ENCODE measurements at places on chromosomes 3 and 15.

GRCh38 chr3:67461667-67462142 lies 192.7 kb downstream of the SUCLG2 start:
- no peak for DNase-seq

DNA sequence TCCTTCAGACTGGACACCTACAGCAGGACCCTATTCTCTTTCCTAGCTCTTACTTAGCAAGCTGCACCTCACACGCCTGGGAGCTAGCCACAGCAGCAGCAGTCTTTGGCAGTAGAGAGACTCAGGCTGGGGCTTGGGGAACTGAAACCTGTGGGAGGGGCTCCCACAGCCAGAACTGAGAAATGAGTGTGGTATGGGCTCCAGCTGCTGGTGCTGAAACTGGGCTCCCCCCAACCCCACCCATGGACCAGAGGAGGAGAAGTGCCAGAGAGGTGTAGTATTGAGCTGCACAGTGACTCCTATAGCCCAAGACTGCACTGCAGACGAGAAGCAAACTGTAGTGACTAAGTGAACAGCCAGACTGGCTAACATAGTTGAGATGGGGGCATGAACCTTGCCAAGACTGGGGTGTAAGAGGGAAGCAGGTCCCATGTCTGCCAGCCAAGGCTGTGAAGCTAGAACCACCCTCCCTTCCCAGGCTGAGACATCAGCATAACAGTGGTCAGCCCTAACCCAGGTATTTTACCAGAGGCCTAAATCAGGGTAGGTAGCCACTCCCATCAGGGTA lies 62.5 kb downstream of the MYO5A start:
- no peak for DNase-seq

- DNase-seq, result no peak
These were observed 516.7 kb downstream of the FOXP1 start for GRCh38 chr3:71066849-71067261.

DNA sequence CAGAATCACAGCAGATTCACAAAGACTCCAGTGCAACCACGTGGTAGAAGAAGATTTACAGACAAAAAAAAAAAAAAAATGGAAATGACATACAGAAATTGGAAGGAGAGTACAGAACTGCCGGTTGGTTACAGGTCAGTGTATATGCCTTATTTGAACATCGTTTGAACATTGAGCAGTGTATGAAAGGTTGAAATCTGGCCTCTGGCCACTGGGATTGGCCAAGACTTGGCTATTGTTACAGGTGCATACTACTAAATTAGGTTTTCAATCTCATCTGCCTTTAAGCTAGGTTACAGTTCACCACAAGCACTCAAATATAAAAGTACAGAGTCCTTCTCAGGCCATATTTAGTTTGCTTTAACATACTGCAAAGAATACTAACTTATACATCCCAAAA lies 59.8 kb downstream of the THBS1 start:
- DNase-seq, result no peak

GRCh38 chr15:81026836-81027599 lies 26.3 kb downstream of the TLNRD1 start:
- DNase-seq, result no peak

DNA sequence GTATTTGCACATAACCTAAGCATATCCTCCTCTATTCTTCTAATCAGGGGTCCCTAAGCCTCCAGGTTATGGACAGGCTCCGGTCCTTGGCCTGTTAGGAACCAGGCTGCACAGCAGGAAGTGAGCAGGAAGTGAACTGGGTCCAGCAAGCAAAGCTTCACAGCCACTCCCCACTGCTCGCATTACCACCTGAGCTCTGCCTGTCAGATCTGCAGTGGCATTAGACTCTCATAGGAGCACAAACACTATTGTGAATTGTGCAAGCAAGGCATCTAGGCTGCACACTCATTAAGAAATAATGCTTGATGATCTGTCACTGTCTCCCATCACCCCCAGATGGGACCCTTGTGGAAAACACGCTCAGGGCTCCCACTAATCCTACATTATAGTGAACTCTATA lies 9.8 kb downstream of the MSL2 start:
- DNase-seq, result no peak

DNA sequence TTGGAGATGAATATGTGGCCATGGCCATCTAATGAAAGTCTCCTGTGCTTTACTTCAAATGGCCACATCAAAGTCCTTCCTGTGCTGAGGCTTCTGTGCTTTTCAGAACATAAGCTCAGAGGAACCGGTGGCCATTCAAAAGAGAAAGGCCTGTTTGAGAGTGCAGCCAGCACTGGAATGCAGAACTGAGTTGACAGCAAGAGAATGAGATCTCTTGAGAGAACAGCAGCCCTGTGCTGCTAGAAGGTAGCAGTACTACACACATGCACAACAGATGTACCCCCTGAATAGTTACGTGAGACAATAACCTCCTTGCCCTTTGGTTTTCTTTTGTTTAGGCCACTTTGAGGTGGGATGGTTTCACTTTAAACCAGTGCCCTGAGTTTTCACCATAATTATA lies 292.5 kb downstream of the PTPRG start:
- DNase-seq, result no peak

DNA sequence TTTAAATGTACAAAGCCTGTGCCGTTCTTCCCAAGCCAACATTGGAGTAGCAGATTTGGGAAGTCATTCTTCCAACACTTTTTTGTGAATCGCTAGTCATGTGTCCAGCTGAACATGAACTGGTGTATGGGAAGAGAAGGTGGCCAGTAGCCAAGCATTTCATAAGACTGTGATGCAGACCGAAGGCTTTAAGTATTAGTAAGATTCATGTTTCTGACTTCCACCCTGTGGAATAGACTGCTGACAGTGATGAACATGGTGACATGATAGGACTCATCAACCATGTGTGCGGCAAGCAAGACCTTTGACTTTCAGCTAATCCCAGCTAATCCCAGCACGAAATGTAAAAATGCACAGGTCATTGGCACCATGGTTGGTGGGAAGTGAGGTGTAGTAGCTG lies 48.3 kb upstream of the THSD4 start:
- no peak for DNase-seq

- DNase-seq, result no peak
These were observed 22.6 kb downstream of the RASGRF1 start for GRCh38 chr15:79067969-79068368.

DNA sequence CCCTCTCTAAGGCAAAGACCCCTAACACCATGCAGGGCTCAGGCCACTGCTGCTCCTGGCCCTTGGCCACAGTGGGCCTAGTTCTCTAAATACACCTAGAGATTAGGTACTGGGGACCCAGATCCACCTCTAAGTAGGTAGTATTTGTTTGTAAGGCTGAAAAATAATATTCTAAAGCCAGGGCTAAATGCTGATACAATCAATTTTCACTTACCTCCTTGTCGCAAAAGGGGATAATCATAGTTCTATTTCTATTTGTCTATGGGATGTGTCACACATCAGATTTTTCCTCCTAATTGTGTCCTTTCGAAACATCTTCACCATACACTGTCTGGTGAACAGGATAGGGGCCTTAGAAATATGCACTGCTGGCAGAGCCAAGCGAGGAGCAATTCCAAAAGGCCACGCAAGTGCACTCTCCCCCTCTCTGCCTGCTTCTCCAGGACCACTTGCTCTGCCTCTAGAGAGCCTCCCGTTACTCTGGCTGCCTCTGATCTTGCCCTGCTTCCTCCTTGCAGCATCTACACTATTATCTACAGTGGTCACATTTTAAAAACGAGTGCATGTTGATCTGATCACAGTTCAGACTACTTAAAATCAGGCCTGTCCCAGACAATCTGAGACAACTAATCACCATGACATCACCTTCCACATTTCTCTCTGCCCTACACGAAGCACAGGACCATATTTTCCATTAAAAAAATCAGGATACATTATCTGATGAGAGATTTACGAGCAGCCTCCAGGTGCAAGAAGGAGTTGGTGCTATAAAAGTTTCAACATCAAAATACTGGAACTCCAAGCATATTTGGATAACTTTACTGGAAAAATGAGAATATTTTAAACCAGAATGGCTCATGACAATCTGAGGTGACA lies 115.4 kb downstream of the MYLK start:
- no peak for DNase-seq

- DNase-seq, result no peak
These were observed 74.9 kb upstream of the NDN start for GRCh38 chr15:23762026-23762425.

DNA sequence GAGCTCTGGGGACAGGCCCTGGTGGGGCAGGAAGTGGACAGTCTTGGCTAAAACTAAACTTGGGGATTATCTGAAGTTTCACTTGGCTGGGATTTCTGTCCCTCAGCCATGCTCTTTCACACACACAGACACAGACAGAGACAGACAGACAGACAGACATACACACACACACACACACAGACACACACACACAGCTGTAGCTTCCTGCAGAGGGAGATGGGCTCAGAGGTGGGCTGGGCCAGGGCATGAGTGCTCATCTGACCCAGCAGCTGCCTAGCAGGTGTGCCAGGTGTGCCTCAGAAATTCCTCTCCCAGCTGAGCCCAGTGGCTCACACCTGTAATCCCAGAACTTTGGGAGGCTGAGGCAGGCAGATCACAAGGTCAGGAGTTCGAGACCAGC lies 3.3 kb downstream of the RHOV start:
- DNase-seq, result no peak

- DNase-seq, result no peak
These were observed 53.8 kb downstream of the IQSEC1 start for GRCh38 chr3:13019243-13020095.

- no peak for DNase-seq
These were observed at the start of gene MUSTN1 for GRCh38 chr3:52834871-52835501. TSS of gene MUSTN1 (minus strand) at chr3:52835019. CDS start at chr3:52834948, 71 bp downstream.

DNA sequence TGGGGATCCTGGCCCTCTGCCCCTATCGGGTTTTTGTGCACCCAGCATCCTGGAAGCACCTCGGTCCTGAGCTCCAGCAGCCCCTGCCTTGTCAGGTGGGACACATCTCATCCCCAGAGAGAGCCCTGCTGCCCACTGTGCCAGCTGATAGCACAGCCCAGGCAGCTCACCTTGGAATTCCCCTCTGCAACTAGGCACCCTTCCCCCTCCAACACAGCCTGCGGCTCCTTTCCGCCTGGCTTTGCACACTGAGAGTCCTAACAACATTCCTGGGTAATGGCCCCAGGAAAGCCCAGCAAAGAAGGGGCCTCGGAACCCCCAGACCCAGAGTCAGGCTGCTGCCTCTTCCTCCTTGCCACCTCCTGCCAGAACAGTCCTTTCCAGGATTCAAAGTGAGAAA lies 5.9 kb downstream of the HCN4 start:
- DNase-seq, result no peak

DNA sequence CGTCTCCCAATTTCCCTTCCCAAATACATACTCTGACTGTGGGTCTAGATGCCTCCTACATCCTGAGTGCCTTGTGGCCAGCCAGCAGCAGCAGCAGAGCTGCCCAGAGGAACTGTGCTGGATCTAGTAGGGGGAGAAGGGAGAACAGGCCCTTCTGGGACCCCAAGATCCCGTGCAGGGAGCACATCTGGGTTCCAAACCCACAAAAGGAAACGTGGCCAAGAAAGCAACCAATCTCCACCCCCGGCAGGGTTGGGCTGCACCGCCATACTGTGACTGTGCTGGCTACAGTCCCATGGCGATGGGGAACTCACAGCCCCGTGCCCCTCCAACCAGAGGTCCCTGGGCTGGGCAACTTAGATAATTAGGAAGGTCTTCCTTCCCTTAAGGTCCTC lies 86.3 kb downstream of the PPCDC start:
- DNase-seq, result no peak

GRCh38 chr3:42532229-42532628 lies 29.8 kb downstream of the VIPR1 start:
- no peak for DNase-seq

GRCh38 chr3:147408188-147409100 lies 721 bp upstream of the ZIC1 start:
- DNase-seq, result no peak

DNA sequence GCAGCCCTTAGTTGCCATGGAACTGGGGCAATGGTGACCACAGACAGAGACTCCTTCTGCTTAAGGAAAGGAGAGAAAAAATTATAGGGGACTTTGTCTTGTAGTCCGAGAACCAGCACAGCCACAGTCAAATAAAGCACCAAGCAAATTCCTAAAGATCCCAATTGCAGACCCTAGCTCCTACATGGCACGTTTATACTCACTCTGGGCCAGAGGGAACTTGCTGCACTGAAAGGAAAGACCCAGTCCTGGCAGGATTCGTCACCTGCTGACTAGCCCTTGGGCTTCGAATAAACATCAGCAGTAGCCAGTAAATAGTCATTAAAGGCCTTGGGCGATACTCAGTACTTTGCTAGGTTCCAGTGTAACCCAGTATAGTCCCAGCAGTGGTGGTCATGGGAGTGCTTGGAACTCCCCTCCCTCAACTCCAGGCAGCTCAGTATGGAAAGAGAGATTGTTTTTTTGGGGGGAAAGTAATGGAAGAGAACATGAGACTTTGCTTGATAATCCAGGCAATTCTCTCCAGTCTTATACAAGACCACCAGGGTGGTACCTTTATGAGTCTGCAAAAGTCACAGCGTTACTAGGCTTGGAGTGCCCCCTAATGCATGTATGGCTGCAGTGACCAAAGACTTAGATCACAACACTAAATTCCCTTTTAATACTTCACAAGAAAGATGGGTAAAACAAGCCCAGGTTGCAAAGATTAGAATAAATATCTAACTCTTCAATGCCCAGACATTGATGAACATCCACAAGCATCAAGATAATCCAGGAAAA lies 66.4 kb upstream of the AGTR1 start:
- DNase-seq, result no peak

DNA sequence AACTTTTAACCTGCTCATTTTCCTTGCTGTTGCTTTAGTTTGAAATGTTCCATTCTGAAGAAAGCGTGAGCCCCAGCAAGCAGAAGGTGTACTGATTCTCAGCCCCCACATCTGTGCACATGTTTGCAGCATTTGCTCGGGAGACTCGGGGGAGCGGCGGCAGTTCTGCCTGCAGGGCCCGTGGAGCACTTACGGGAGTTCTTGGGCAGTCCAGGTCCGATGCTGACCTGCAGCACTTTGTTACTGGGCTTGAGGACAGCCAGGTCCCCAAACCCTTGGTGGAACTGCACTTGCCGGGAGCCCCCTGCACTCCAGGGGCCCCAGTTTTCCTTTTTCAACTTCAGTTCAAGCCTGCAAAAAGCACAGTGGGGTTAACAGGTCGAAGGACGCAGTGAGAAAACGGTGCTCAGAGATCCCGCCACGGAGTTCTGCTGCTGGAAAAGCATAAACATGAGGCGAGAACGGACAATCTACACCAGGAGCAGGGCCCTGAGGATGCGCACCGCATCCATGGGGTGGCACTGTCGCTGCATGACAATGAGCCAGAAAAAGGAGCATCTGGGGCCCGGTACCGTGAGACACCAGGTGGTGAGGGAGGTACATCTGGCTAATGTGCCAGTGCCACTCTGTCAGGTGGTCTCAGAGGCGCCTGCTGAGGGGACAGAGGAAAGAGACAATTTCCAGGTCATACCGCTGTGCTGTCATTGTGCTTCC lies 45.6 kb upstream of the LDHAL6B start:
- DNase-seq, result no peak

GRCh38 chr3:127013758-127014535 lies 31.0 kb downstream of the PLXNA1 start:
- no peak for DNase-seq

Measured in NCI-H1436 treated with DMSO at 0.1 percent for 48 hours (cell line).